Omental fat pad (tissue), 4 donors: ENCODE measurements at places on chromosomes 1 and 21. TPM values are rescaled to one million over a fixed set of nuclear protein-coding genes. Genes with fewer than 3 reads are reported as not detected.

GRCh38 chr1:4847711-4848110, 193.3 kb downstream of the AJAP1 start:
- no peak for DNase-seq

GRCh38 chr1:84996846-84997666, at the start of gene MCOLN2:
MCOLN2 (minus strand) TSS chr1:84997113; CDS start chr1:84996872, 241 bp downstream.
- no peak for DNase-seq

GRCh38 chr21:27839512-27840115, 872.7 kb upstream of the ADAMTS5 start:
- no peak for DNase-seq

DNA sequence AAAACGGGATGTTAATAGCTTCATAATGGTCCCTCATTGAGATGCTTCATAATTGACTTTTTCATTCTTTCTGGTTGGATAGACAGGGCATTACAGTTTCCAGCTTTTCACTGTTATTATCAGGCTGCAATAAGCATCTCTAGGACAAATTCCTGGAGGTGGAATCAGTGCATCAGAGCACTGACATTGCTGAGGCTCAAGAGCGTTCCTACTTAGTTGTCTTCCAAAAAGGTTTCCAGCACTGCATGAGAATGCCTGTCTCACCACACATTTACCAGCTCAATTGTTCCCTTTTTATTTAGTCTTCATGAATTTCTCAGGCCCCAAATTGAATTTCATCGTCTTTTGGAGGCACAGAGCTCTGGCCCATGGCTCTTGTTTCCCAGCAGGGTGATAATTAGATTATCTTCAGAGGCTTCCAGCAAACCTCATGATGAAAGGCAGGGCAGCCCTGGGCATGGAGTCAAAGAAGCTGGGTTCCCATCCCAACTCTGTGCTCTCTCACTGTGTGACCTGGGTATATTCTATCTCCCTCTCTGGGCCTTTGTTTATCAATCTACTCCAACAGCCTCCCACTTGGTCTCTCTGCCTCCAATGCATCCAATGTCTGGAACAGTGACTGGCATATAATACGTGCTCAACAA, 451.4 kb downstream of the PTPRU start:
- no peak for DNase-seq

GRCh38 chr21:45983981-45984551, 2.5 kb downstream of the COL6A1 start:
- DNase-seq, result no peak

DNA sequence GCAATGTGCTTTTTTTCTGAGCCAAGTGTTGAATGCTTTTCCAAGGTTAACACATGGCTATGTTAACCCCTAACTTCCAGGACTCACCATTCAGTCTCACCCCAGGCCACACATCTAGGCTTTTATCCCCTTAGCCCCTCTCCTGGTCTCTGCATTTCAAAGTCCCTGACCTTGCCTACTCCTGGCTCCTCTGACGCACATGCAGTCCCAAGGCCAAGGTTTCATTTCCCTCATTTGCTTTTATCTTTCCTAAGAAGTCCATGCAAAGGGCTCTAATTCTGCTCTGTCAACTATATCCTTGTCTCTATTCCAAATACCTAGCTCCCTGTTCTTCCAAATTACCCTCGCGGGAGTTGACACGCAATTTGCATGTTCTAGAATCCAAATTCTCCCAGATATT, 25.4 kb downstream of the SLC30A10 start:
- no peak for DNase-seq

The OR10J1 gene
- not detected for total RNA-seq

The NASP gene
- 67.3 TPM for total RNA-seq

The SMPDL3B gene
- total RNA-seq, result 2.9 TPM

The SMYD3 gene
- total RNA-seq, result 7.6 TPM
